Stimulated activated CD8-positive, alpha-beta memory T cell treated with anti-CD3 and anti-CD28 coated beads, Interleukin-15, amount 100 ng/mL, for 1 hour (primary cell): ENCODE measurements at places on chromosomes 2 and 18.

DNA sequence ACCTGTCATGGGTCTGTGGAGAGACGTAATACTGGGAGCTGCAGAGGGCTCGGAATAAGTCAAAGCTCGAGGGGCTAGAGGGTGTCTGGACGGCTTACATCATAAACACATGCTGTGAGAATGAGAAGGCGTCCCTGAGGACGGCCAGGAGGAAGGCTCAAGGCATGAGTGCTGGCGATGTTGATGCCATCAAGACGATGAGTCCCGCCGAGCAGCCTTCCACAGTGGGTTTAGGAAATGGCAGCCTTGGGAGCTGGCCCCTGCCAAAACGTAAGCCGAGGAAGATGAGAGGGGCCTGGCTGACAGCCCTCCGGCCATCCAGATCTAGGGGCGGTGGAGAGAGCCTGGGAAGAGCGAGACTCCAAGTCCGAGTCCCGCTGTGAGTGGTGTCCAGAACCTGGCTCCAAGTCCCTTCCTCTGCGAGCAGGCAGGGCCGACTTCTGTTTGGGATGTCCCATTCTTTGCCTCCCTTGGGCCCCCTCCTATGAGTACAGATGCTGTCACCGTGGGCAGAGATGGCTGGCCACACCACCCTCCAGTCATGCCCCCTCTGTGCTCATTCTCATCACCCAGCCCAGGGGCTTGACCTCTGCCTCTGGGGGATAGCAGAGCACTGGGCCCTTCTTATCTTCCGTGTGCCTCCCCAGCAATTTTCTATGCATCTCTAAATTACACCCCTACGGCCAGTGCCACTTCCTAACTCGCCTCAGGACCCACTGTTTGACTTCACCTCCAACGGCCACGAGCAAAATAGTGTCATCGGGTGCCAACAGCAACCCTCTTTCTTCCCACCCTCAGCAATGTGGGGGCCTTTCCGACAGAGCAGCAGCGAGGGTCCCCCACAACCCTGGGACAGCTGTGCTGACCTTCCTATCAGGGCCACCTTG, 175.7 kb downstream of the FAM210A start:
- DNase-seq, result no peak

DNA sequence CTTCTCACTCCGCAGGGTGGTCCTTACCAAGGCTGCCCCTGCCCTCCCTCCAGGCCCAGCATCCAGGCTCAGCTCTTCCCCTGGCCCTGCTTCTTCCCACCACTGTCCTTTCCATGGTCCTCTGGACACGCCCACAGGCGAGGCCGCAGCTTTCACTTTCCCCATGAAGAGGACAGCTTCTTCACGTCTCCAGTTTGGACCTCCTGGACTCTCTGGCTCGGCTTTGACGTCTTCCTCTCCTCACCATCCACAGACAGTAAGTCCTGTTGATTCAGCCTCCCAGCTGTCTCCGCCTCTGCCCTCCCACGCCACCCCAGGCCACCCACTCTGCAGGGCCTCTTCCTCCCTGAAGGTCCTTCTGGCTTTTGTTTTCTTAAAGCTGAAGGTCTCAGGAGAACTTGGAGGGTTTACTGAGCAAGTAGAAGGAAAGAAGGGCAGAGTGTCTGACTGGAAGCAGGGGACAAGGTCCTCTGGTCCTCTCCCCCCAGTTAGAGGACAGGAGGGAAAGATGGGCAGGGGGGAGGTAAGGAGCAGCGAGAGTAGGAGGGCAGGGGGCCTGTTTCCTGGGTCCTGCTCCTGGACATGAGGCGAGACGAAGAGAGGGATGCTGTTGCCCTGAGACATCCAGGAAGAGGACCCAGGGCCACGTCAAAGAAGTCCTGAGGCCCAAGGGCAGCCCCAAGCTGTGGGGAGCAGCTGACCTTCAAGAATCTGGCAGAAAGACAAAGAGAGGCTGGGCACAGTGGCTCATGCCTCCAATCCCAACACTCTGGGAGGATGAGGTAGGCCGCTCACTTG, 24.7 kb upstream of the NMUR1 start:
- DNase-seq, result no peak

- DNase-seq, result no peak
These were observed 5.9 kb downstream of the BCL2L11 start for GRCh38 chr2:111126581-111126980.

DNA sequence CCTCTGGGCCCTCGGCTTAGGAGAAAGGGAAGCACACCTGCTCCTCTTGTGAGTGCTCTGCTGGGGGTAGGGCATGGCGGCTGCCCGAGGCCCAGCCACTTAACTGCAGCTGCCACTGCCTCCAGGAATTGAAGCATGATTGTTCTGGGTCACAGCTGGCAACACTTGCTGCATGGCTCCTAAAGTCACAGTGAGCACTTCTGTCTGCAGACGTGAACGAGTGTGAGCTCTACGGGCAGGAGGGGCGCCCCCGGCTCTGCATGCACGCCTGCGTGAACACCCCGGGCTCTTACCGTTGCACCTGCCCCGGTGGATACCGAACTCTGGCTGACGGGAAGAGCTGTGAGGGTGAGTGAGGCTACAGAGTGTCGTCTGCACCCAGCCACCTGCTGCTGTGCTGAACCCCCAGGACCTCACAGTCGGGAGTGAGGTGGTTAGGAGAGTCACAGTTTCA, 44.4 kb downstream of the FBLN7 start:
- no peak for DNase-seq

- DNase-seq, result no peak
These were observed 43.5 kb downstream of the GORASP2 start for GRCh38 chr2:170972296-170973224.

GRCh38 chr2:102735416-102736109, 26.3 kb upstream of the TMEM182 start:
- no peak for DNase-seq

DNA sequence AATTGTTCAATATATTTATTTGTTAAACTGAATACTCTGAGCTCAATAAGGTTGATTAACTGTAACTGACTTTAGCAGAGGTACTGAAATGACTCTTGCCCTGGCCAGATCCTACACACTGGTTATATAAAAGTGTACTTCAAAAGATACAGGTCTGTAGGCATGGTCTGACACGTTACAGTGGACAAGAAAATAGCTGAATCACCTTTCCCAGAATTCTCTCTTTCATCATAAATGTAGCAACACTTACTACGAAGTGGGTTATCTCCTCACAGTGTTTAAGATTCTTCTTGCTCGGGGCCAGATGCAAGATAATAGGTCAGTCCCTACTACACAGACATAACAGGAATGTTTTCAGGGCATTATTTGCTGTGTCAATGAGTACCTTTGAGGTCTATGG, 107.0 kb upstream of the ZC3H15 start:
- no peak for DNase-seq

GRCh38 chr2:82428251-82428650, 2030.8 kb downstream of the SUCLG1 start:
- no peak for DNase-seq
